ENCODE measurements at places on chromosomes 2 and 18.
A peak's percentile ranks its signal among the peaks of the same experiment; 100 is the strongest.

DNA sequence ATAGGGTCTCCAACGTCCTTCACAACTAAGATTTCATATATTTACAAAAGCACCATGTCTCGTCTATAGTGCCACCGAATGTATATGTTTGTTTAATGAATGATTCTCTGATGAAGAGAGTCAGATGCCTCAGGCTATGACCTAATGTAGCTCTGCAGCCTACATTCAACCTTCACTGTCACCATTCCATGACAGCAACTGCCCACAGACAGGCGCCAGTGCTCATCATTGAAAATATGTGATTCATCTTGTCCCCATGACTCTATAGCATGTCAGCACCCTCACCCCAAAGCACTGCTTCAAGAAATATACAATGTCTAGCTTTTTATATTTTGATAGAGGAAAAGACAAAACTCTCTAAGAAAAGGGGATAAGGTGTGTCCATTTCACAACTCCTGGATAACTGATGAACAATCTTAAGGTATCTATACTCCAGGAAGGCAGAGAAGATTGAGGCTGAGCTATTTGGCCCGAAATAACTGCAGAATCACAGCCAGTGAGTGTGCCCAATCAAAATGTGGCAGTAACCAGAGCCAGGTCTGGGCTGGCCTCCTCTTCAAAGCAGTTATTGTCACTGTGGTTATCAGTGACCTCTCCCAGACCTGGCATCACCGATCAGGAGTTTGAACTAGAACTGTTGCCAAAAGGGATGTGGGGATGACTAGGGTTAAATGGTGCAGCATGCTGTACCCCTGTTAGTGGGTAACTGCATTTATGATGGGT is 246.6 kb downstream of the SETBP1 start:
- no peak for DNase-seq

DNA sequence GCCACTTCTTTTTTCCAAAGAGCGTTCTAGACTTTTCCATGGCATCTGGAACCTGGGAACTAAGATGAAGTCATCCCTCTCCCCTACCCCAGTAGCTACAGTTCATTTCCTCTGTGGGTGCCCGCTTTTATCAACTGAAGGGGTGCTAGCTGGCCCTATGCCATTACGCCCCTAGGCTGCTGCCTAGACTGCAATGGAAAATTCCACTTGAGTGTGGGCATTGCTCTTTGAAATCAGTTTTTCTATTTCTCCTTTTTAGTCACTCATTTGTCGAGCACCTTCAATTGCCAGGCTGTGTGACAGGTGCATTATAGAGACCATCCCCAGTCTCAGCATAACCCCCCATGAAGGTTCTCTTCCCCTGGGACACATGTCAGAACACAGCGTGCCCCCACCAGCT is 7.3 kb downstream of the TEX51 start:
- DNase-seq, result no peak

DNA sequence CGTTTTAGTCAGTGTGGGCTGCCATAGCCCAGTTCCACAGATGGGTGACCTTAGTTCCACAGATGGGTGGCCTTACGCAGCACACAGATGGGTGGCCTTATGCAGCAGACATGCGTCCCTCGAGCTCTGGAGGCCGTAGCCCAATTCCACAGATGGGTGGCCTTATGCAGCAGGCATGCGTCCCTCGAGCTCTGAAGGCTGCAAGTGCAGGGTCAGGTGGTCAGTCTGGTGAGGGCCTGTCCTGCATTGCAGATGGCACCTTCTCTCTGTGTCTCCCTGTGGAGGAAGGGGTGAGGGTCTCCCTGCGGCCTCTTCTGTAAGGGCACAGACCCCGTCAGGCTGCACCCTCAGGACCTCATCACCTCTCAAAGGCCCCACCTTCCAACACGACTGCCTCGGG is 189.5 kb upstream of the TPO start:
- DNase-seq, result no peak

DNA sequence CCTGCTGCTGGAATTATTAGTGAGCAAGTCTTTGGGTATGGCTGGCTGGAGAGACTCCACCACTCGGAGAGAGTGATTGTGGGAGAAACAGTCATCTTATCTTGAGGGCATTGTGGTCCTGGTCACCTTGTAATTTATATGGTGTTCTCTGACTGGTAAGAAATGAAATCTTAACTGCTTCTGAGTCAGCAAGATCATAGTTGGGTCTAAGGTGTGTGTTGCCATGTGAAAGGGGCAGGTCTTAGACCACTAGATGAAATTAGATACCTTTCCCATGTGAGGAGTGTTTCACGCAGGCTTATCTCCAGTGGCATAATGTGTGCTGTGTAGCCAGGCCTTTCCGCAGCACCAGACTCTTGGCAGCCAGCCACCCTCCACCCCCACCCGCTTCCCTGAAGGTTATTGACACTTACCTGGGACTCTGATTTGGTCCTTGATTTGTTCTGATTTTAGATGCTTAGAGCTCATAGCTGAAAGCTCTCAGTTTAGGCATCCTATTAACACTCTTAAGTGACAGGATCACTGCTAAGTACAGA is 7.7 kb downstream of the MAPRE3 start:
- no peak for DNase-seq

DNA sequence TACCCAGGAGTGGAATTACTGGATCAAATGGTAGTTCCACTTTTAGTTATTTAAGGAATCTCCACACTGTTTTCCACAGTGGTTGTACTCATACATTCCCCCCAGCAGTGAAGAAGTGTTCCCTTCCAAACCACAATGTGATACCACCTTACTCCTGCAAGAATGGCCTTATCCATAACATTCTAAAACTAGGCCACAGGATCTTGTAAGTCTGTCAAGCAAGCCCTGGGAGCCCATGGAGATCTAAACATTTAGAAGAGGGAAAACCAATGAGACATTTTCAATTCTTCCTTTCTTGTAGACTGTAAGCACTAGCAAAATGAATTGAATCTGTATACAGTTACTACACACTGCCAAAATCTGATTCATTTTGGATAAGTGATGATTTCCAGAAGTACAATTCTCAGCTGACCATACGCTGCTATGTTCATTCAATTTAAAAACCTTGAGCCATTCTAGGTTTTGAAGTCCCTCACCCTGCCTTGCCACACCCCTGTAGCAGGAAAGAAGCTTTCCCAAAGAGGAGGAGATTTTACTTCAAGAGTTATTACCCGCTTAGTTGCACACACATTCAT is 149.1 kb downstream of the SLC8A1 start:
- DNase-seq, result no peak

DNA sequence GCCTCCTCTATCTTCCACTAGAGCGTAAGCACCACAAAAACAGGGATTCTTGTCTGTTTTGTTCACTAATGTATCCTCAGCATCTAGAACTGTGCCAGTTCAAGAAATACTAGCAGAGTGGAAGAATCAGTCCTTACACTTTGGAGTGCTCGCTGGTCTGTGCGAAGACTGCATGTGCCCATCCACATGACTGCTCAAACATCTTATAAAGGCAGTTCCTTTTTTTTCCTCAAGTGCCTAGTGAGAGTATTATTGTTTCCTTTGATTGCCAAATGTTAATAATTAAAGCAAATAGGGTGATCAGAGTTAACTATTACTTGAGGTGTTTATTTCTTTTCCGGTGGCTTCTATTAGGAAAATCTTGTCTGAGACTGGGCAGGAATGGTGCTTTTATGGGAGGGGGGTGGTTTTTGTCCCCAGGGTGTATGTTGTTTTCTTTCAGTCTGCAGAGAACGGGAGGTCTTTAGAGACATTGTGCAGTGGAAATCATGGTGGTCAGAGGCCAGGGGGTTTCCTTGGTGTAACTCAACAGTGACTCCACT is 45.6 kb upstream of the ITGB6 start:
- DNase-seq, result no peak

- DNase-seq, result no peak
Measured at GRCh38 chr18:55953326-55953725, 365.3 kb upstream of the TCF4 start.

DNA sequence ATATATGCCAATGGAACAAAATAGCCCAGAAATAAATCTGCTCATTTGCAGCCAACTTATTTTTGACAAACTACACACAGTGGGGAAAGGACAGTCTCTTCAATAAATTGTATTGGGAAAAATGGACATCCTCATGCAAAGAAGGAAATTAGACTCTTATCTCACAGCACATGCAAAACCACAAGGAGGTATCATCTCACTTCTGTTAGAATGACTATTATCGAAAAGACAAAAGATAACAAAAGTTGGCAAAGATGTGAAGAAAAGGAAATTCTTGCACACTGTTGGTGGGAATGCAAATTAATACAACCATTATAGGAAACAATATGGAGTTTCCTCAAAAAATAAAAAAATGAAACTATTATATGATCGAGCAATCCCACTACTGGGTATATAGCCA is 16.3 kb upstream of the WDR75 start:
- DNase-seq, result no peak

- DNase-seq, result no peak
Measured at GRCh38 chr18:56676639-56677038, 25.5 kb downstream of the WDR7 start.

DNA sequence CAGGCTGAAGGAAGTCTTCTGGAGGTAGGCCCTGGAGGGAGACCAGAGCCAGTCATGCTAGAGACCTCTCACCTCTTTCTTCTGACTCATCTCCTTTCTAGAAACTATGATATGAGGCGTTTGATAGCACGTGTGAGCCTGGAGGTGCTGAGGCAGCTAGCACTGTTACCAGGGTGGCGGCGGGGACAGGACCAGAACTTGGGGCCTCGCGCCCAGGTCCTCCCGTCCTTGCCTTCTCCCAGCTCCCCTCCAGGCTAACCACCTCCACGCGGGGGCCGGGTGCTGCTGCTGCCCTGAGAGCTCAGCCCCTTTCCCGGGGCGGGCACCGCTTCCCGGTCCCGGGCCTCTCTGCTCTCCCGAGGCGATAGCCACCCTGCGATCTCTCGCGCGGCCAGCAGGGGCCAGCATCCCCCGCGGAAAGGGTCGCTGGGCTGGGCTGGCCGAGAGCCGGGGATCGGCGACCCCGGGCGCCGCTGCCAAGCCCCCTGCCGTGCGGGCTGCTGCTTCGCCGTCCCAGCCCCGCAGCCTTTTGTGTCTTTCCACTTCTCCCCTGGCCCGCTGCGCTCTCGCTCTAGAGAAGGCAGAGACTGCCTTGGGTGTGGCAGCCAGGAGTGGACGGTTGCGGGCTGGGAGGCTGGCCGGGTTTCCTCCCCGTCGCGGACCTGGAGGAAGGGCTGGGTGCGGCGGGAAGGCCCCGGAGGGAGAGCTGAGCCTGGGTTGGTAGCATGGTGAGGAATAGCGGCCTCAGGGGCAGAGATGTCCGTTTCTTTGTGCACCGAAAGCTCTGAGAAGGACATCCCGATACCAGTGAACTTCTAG is 49.1 kb downstream of the TMEM17 start:
- peak; percentile 94 for DNase-seq

DNA sequence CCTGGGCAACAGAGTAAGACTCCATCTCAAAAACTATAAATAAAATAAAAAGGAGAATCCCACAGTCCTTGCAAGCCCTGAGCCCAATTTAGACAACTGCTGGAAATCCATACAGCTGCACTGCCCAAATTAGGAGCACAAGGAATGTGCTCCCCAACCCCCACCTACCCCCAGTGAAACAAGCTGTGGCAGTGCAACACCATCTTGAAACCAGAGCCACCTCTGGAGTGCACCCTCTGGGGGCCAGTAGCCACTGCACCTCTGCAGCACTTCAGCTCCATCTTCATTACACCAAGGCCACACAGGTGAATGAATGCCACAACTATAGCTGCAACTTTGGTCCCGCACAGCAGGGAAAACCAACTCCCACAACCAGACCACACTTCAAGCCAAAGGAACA is 37.3 kb downstream of the USP34 start:
- no peak for DNase-seq

- no peak for DNase-seq
Measured at GRCh38 chr2:28334527-28334894, 58.1 kb upstream of the FOSL2 start.

DNA sequence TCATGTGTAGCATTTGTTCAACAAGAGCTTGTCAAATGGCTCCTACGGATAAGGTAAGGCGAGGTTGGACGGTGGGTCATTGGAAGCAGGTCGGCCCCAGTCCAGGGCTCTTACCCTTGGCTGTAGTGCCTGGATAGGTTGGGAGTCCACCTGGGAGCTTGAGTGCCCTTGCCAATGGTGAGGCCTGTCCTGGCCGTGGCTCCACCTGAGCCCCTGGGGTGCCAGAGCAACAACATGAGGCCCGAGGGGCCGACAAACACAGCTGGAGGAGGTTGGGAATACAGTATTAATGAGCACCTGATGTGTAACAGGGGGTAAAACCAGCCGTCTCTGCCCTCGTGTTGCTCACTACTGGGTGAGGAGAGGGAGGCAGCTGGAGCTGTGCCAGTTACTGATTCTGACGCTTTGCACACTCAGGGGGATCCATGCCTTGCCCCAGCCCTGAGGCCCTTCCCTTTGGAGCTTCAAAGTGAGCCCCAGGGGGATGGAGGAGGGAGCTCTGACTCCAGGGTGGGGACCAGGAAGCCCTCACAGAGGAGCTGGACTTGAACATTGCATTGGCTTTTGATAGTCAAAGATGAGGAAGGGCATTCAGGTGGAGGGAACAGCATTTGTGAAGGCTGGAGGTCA is 87.2 kb downstream of the RHOB start:
- DNase-seq, result no peak

Measured in chondrocyte (in vitro differentiated cells).